ENCODE measurements at places on chromosomes 3 and 15. TPM values are rescaled to one million over a fixed set of nuclear protein-coding genes. Genes with fewer than 3 reads are reported as not detected.

Gene FANCD2OS
- total RNA-seq, result not detected

Gene CFAP100
- total RNA-seq, result not detected

Gene RLBP1
- total RNA-seq, result not detected

Gene HTR3E
- total RNA-seq, result not detected

Gene C3orf49
- total RNA-seq, result not detected

Gene TYRO3
- 12.3 TPM for total RNA-seq

Gene GPR160
- total RNA-seq, result 2.6 TPM

Gene SLC15A2
- total RNA-seq, result 0.79 TPM

DNA sequence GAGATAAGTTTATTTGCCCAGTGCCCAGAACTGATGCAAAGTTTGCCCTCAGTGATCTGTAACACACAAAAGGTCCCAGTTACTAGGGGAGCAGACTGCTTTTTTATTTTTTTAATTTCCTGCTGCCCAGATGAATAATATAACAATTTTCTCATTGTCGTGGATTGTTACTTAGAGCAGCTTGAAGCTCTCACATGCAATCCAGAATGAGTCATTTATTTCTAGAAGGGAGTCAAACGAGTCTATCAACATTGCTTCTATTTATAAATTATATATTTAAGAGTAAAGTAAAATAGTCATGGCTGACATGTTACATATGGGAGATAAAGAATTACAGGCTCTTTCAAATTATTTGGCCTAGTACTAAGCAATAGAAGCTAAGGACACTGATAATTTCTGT, 41.3 kb downstream of the MEIS2 start:
- no peak overlapping the region for H3K4me3 ChIP-seq
- peak; percentile 27 for DNase-seq
- H3K27me3 ChIP-seq, result no peaks in the 10 kb centered on the region
- no peak overlapping the region for H3K27ac ChIP-seq
- peaks cover 19% of the 10 kb centered on the region for H3K4me1 ChIP-seq

GRCh38 chr3:63324621-63325020, 46.5 kb downstream of the SYNPR start:
- no peak for DNase-seq
- H3K27ac ChIP-seq, result no peak overlapping the region
- H3K27me3 ChIP-seq, result peaks cover 75% of the 10 kb centered on the region
- no peak overlapping the region for H3K4me3 ChIP-seq
- no peaks in the 10 kb centered on the region for H3K36me3 ChIP-seq

- H3K27me3 ChIP-seq, result no peaks in the 10 kb centered on the region
- peaks cover 4% of the 10 kb centered on the region for H3K4me1 ChIP-seq
- no peak overlapping the region for H3K27ac ChIP-seq
These were observed 317.8 kb upstream of the SLITRK3 start for GRCh38 chr3:165513715-165514701.

GRCh38 chr3:138888560-138888959, 53.8 kb upstream of the PIK3CB start:
- DNase-seq, result no peak
- no peaks in the 10 kb centered on the region for H3K36me3 ChIP-seq
- H3K27me3 ChIP-seq, result no peaks in the 10 kb centered on the region
- H3K4me1 ChIP-seq, result peaks cover 6% of the 10 kb centered on the region

- peaks cover 2% of the 10 kb centered on the region for H3K36me3 ChIP-seq
- DNase-seq, result no peak
- no peaks in the 10 kb centered on the region for H3K27me3 ChIP-seq
- no peak overlapping the region for H3K4me3 ChIP-seq
- H3K27ac ChIP-seq, result no peak overlapping the region
These were observed 100.0 kb downstream of the ALCAM start for GRCh38 chr3:105466495-105467404.

- no peak overlapping the region for H3K4me3 ChIP-seq
- no peaks in the 10 kb centered on the region for H3K4me1 ChIP-seq
- H3K27me3 ChIP-seq, result no peaks in the 10 kb centered on the region
- peaks cover 7% of the 10 kb centered on the region for H3K36me3 ChIP-seq
These were observed 59.4 kb upstream of the IMPG2 start for GRCh38 chr3:101379658-101380376.

DNA sequence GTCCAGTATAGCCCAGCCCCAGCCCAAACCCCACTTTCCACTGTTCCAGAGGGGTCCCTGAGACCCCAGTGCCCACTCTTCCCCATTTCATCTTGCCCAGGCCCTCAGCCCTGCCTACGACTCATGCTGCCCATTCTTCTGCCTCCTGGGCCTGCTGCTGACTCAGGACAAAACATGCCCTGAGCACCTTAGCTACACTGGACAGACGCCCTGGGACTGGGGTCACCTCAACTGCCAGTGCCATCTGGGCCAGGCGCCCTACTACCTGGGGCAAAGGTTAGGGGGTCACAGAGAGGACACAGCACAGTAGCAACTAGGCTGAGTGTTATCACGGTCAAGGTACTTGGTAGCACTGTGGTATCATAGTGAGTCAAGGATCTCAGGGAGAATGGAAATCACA, 2.6 kb upstream of the LAMB2 start:
- DNase-seq, result no peak
- H3K4me1 ChIP-seq, result peaks cover 16% of the 10 kb centered on the region
- peaks cover 7% of the 10 kb centered on the region for H3K36me3 ChIP-seq
- no peak overlapping the region for H3K27ac ChIP-seq
- no peak overlapping the region for H3K4me3 ChIP-seq
- no peaks in the 10 kb centered on the region for H3K27me3 ChIP-seq

GRCh38 chr3:110956081-110956480, 115.5 kb upstream of the NECTIN3 start:
- H3K4me3 ChIP-seq, result no peak overlapping the region
- no peaks in the 10 kb centered on the region for H3K27me3 ChIP-seq

- H3K27me3 ChIP-seq, result no peaks in the 10 kb centered on the region
- H3K4me1 ChIP-seq, result peaks cover 42% of the 10 kb centered on the region
- peak; percentile 47 for DNase-seq
- peaks cover 43% of the 10 kb centered on the region for H3K36me3 ChIP-seq
- peak overlapping the region; percentile 93 for H3K4me3 ChIP-seq
These were observed 2.7 kb downstream of the ZMAT3 start for GRCh38 chr3:179068779-179069530.

GRCh38 chr3:160395297-160395696, 3.7 kb downstream of the IFT80 start:
- DNase-seq, result peak; percentile 45
- H3K27ac ChIP-seq, result peak overlapping the region; percentile 75
- no peak overlapping the region for H3K4me3 ChIP-seq
- peaks cover 32% of the 10 kb centered on the region for H3K4me1 ChIP-seq

DNA sequence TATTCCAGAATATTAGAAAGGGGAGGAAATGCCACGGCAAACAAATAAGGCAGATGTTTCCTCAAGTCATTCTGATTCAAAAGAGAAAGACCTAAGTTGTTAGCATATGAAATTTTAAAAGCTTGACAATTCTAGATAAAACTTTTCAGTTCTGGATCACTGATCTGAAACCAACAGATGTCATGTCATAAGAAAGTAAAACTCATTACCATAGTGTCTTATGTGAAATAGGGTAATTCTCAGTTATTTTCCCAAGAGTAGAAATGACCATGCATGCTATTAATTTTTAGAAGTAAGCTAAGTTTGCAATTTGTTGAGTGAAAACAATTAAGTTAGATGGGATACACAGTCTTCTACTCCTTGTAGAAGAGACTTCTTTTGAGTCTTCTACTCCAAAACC, 630.3 kb downstream of the NAALADL2 start:
- H3K4me3 ChIP-seq, result no peak overlapping the region
- H3K27ac ChIP-seq, result no peak overlapping the region
- H3K4me1 ChIP-seq, result no peaks in the 10 kb centered on the region
- no peak for DNase-seq
- peaks cover 4% of the 10 kb centered on the region for H3K36me3 ChIP-seq
- no peaks in the 10 kb centered on the region for H3K27me3 ChIP-seq

DNA sequence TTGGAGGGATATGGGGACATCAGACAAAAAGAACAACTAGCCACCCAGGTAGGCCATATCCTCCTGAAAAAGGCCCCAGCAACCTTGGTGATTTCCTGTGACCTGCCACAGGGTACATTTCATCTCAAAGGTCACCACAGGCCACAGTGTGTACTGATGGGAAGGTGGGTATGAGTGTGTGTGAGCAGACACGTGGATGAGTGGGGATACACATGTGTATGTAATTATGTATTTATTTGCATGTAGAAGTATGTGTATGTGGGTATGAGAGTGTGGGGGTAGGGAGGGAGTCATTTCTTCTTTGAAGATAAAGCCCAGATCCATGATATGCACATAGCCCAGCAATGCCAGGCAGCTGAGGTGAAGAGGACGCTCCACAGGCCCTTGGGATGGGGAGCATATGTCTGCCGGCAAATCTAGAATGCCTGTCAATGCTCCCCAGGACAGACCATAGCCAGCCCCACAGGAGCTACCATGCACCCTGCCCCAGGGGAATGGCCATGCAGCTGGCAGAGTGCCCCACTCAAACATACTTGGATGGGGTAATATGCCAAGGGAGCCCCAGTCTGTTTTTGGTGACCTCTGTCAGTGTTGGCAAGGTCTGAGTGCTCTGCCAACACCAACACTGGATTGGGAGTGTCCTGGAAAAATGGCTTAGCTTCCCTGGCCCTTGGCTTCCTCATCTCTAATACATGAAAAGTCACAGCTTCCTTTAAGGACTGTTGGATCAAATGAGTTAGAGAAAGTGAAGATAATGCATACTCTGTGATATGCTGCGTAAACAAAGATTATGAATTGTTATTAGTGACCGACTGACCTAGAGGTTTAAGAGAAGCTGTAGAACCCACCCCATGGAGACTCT, 42.4 kb downstream of the RAB6B start:
- no peak overlapping the region for H3K4me3 ChIP-seq
- DNase-seq, result no peak
- H3K36me3 ChIP-seq, result no peaks in the 10 kb centered on the region
- H3K27ac ChIP-seq, result no peak overlapping the region

- DNase-seq, result peak; percentile 89
- H3K36me3 ChIP-seq, result no peaks in the 10 kb centered on the region
- no peak overlapping the region for H3K27ac ChIP-seq
These were observed 17.3 kb downstream of the DPH3 start for GRCh38 chr3:16247282-16248061.
